AML-193 (cell line): ENCODE measurements at places on chromosomes 7 and 10.

- no peak for DNase-seq
These were observed 210.1 kb downstream of the TNS3 start for GRCh38 chr7:47371733-47372368.

GRCh38 chr7:20825555-20825954 lies 38.9 kb upstream of the SP8 start:
- DNase-seq: no peak

- no peak for DNase-seq
These were observed 182.9 kb downstream of the BMPER start for GRCh38 chr7:34087892-34088891.

GRCh38 chr10:124671486-124672075 lies 72.6 kb downstream of the FAM53B start:
- DNase-seq: no peak

DNA sequence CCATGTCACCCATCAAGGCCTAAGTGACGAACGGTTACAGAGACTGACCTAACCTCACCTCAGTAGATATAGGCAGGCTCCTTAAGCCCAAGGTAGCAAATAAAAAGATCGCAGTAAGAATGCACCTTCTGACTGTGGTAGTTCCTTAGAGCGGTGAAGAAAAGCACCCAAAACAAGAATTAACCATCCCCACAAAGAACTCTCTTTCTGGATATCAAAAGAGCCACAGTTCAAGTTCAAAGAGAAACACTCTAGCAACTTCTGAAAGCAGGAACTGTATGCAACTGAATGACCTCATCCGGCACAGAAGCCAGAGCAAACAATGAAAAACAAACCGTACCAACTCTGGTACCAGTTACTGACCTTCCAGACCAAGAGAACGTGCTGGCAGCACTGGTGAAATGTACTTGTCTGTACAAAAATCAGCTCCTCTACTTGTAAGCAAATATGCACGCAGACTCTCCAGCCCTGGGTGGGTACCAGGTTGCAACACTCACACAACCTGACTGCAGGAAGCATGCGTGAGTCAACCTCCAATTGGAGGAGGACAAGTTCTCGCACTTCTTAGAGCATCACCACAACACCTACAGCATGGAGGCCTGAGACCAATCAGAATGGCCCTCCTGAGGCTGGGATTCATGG lies 202.7 kb downstream of the FAM107B start:
- no peak for DNase-seq

DNA sequence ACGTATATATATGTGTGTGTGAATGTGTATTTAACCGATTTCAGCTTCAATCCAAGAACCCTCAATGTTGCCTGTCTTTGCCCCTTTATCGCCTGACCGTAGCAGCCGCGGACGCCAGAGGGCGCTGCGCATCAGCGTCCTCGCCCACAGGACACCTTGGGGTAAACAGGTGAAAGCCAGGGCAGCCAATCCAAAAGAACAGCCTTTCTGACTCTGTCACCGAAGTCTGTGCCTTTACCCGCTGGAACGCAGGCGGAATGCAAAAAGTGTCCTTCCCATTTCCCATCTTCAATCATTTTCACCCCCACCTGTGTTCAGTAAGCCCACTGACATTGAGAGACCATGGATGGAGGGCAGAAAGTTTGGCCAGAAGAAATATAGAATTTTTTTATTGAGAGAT lies 3.6 kb downstream of the NXPH1 start:
- peak; percentile 6 for DNase-seq

GRCh38 chr10:49508249-49508648 lies 30.7 kb downstream of the ERCC6 start:
- DNase-seq: peak; percentile 8
